ENCODE measurements at places on chromosomes 6 and 20.

DNA sequence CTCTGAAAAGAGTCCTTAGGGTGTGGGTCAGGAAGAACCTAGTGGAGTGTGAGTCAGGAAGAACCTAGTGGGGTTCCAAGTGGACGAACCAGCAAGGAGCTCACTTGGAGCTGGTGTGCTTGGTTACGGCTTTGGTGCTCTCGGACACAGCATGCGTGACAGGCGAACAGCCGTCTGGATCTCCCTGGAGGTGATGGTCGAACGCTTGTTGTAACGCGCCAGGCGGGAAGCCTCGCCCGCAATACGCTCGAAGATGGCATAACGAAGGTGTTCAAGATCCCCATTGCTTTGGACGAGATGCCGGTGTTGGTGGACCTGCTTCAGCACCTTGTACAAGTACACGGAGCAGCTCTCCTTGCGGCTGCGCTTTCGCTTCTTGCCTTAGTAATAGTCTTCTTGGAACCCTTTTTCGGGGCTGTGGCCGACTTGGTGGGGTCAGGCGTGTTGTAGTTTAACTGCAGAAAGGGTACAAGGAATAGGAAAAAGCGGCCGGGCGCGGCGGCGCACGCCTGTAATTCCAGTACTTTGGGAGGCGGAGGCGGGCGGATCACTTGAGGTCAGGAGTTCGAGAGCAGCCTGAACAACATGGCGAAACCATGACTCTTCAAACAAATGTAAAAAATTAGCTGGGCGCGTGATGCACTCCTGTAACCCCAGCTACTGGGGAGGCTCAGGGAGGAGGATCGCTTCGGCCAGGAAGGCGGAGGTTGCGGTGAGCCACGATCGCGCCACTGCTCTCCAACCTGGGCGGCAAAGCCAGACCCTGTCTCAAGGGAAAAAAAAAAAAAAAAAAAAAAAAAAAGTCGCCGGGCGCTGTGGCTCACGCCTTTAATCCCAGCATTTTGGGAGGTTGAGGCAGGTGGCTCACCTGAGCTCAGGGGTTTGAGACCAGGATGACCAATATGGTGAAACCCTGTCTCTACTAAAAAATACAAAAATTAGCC lies 48.0 kb downstream of the OR2B2 start:
- DNase-seq, result no peak

DNA sequence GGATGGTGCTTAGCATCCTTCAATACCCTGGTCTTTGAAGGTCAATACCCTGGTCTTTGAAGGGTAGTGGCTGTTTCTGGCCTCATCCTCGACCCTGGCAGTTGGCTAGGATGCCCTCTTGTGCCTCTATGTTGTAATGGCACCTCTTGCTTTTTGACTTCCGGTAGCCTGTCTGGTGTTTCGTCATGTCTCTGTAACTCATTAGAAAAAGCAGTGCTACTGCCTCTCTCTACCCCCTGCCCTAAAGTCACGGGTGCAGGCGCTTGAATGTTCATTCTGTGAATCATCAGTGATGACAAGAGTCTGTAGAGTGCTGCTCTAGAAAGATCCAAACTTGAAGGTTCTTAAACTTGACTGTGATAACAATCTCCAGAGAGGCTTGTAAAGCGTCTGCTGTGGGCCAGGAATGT lies 28.3 kb downstream of the RSPO4 start:
- no peak for DNase-seq

- DNase-seq, result no peak
Observed at GRCh38 chr6:96898241-96898851, 655 bp upstream of the NDUFAF4 start.

DNA sequence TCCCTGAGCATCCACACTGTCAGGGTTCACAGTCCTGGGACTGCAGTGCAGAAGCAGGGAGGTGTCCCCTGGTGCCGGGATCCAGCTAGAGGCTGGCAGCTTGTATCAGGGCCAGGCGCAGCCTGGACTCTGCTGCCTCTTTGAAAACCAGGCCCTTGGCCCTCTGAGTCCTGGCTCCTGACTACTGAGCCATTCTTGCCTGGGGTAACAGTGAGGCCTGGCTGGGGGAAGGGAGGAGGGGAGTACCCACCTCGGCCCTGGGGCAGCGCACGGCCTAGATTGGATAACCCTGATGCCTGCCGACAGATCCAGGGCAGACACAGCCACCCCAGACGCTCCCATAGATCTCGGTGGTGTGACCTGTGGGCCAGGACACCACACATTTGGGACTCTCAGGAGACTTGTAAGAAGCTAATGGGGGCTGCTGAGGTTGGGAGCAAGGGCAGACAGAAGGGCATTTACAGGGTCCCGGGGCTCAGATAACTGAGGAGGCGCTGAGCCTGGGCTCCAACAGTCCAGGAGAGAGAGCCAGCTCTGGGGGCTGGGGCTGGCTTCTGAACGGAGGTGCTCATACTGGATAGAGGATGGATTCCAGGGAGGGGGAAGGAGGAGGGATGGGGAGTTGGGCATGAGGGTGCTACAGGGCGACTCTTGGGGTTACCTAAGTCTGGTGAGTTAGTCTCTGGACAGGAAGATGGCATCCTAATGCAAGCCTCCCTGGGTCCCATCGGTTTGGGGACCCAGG lies 30.5 kb downstream of the SPDEF start:
- DNase-seq, result no peak

GRCh38 chr6:158161566-158162254 lies 6.4 kb downstream of the SERAC1 start:
- DNase-seq, result no peak

DNA sequence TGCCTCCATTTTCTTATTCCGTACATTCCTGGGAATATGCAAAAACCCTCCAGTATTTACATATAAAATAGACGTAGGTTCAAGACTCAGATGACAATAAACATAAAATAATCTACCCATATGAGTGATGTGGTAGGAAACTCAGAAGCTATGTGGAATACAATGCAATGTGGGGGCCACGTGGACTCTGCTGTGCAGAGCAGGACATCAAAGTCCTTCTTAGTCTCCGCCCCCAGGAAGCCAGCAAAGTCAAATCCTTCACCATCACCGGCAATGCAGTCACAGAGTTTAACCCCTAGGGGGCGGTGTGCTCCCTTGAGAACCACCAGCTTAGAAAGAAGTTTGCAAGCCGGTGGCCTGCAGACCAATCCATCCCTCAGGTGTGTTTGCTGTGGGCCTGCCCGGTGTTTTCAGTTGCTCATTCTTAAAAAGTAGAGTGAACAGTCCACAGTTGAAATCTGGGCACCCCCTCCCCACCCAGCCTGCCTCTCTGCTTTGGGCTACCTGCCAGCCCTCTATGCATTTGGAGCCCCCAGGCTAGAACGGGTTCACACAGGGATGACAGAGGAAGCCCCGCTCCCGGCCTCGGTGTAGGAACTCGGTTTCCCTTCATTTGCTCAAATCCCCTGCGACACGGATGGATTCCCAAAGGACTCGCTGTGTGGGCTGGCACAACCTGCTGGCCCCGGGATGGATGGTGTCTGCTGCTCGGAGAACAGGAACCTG lies 59.9 kb downstream of the SULF2 start:
- peak; percentile 50 for DNase-seq

GRCh38 chr6:24229696-24230405 lies 103.8 kb downstream of the NRSN1 start:
- DNase-seq, result no peak

DNA sequence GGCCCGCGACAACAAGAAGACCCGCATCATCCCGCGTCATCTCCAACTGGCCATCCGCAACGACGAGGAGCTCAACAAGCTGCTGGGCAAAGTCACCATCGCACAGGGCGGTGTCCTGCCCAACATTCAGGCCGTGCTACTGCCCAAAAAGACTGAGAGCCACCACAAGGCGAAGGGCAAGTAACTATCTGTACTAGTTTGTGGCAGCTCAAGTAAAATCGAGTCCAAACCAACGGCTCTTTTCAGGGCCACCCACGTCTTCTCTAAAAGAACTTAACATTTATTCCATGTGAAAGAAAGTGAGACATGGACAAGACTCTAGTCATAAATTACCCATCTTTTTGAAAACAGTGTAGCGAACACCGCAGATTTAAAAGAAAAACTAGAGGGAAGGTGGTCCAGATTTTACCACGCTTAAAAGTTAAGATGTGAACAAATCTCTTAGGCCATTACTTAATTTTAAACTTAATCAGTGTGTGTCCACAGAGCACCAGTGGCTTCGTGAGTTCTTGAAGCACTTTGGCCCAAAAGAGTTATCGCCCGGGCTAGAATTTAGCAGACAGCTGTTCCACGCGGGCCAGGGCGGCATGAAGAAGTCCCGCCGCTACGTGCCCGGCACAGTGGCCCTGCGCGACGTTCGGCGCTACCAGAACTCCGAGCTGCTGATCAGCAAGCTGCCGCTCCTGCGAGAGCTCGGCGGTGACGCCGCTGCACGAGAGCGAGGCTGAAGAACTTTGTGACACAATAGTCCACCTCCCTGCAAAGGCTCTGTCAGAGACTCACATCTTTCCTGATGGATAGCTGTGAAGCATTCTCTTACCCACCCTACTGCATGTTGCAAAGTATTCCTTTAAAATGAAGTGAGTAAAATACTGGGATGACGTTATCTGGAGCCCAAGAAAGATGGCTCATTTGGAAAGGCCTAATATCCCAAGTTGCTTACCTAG lies 113.9 kb upstream of the PRSS16 start:
- DNase-seq, result no peak

Measured in kidney epithelial cell (primary cell).